ENCODE measurements at places on chromosomes 11 and 22. TPM values are rescaled to one million over a fixed set of nuclear protein-coding genes. Genes with fewer than 3 reads are reported as not detected.

The OR8G5 gene
- total RNA-seq = not detected

The ZFPL1 gene
- 72.3 TPM for total RNA-seq

The IL18 gene
- total RNA-seq = 300 TPM

GRCh38 chr11:130995266-130995665 is 79.0 kb upstream of the SNX19 start:
- no peak for DNase-seq

- DNase-seq = no peak
Measured at GRCh38 chr11:62103986-62104385, 19.8 kb upstream of the INCENP start.
